ENCODE measurements at places on chromosomes 1 and 21.
A peak's percentile ranks its signal among the peaks of the same experiment; 100 is the strongest.

- no peak for DNase-seq
Measured at GRCh38 chr1:227949954-227950734, 2.4 kb upstream of the WNT9A start.

GRCh38 chr1:164617377-164618201 is 58.6 kb downstream of the PBX1 start:
- DNase-seq: peak; percentile 59

- no peak for DNase-seq
Measured at GRCh38 chr1:117669572-117669971, 63.7 kb downstream of the TENT5C start.

DNA sequence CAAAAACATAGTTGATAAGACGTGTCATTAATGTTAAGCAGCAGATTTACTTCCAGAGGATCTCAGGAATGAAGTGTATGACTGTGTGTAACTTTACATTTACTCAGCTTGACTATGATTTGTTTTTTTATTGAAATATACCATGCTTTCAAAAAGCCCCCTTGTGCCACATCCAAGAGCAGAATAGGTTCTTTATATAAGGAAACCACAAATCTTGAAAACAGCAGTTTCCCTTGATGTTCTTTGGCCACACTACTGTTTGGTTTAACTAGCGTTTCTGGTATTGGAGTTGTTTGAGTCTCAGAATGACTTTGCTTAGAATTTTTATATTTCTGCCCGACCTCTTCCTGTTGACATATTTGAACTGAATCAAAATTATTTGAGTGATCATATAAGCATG is 25.0 kb downstream of the LRRC8C start:
- DNase-seq: no peak

DNA sequence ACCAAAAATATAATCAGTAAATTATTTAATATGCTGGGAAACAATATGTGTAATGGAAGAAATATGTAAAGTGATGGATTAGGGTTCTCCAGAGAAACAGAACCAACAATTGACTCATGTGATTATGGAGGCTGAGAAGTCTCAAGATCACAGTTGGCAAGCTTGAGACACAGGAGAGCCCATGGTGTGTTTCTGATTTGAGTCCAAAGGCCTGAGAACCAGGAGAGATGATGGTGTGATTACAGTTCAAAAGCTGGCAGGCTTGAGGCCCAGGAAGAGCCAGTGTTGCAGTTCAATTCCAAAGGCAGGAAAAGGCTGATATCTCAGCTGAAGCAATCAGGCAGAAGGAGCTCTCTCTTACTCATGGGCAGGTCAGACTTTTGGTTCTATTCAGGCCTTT is 138.8 kb upstream of the NBPF11 start:
- DNase-seq: peak; percentile 20

DNA sequence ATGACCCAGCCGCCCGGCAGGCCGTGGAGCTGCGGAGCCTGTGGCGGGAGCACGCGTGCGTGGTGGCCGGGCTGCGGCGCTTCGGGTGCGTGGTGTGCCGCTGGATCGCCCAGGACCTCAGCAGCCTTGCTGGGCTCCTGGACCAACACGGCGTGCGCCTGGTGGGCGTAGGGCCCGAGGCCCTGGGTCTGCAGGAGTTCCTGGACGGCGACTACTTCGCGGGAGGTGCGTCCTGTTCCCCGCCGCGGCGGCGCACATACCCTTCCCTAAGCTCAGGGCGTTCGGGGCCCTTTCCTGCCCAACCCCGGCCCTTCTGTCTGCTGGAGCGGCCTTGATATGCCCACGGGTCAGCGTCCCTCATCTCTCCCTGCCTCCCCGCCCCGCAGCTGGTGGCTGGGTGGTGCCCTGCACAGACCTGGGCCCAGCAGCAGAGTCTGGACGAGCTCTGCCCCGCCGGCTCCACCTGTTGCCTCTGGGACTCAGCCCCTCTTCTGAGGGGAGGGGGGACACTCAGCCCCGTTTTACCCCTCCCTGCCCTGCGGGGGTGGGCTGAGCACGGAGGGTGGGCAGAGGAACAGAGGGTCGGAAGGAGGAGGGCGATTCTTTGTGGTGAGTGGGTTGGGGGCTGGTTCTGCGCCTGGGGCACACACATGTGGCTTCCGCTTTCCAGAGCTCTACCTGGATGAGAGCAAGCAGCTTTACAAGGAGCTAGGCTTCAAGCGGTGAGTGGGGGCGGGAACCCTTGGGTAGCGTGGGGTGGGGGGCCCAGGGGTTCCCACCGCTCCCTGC is 688 bp downstream of the PRXL2B start:
- DNase-seq: peak; percentile 60

DNA sequence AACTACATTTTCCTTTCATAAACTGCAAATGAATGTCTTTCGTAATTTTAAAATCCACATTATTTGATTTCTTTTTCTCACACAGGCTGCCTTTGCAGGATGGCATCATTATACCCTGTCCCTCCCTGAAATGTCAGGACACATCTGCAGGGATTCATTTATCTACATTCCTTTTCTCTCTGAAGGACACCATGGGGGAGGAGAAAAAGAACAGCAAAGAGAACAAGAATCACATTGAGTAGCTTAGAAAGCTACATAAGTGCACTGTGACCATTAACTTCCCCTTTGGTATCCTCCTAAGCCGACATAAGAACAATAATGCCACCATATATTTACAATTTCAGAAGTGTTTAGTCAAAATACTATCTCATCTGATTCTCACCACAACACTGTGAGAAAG is 129.5 kb downstream of the PIGK start:
- DNase-seq: no peak

GRCh38 chr1:152043870-152044269 is 7.1 kb upstream of the S100A11 start:
- no peak for DNase-seq

DNA sequence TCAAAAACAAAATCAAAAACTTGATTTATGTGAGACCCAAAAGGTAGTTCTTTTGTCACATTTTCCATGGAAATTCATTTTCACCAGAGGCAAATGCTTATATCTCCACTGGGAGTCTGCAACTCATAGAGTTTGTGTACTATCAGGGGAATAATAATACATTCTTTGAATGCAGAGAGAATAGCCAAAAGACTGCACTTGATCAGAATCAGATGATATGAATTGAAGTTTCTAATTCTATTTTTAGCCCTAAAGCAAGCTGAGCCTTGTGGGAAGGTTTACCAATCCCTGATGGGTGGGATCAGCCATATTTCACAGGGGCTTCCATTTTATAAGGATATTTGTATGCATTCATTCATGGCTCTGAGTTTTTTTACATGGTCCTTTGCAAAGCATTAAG is 49.6 kb downstream of the TSEN15 start:
- no peak for DNase-seq

DNA sequence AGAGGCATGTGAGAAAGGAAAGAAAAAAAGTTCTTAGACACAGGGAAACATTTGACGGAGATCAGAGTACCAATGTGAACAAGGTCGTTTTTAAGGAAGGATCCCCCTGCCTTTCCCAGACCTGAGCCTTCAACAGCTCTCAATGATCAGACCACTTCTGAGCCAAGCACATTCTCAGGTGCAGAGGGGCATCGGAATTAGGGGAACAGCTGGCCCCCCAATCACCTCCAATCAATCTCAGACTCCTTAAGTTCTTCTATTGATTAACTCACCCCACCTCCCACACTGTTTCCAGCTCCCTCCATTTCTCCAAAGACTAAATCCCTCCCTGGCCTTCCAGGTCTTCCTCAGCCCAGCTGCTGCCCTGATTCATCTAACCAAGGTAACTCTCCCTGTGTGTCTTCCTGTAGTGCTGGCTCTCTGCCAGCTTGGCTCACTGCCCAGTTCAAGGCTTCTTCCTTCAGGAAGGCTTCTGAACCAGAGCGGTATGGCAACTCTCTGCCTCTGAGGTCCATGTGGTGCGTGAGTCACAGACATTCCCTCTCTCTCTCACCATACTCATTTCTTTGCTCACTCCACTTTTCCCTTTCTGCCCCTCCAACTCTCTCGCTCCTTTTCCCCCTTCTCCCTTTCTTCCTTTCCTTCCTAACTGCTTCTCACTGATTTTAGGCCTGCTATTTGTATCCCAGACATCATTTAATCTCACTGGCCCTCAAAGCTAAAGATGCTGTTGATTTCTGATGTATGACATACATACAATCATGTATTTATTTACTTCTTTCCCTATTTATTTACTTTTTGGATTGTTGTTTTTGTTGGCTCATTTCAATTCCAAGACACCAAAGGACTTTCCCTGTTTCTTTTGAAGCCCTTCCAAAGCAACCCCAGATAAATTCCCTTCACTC is 18.1 kb downstream of the CFAP45 start:
- peak; percentile 94 for DNase-seq

DNA sequence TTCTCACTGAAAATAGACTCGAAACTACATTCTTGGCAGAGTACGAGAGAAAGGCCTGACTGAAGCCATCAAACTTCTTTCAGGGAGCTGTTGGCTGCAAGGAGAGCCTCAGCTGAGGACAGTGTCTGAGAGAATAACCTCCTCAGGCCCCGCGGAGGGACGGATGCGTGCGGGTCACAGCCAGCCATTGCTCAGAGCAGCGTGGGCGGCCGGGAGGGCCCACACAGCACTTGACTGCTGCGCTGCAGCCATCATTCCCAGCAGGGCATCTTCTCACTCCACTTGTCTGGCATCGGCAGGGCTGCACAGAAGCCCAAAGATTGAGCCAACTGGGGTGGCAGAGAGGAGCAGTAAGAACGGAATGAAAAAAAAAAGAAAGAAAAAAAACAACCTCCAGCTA is 113.5 kb downstream of the XCL2 start:
- DNase-seq: no peak

- DNase-seq: peak; percentile 44
Measured at GRCh38 chr1:56877973-56878372, 23.4 kb downstream of the C8A start.

DNA sequence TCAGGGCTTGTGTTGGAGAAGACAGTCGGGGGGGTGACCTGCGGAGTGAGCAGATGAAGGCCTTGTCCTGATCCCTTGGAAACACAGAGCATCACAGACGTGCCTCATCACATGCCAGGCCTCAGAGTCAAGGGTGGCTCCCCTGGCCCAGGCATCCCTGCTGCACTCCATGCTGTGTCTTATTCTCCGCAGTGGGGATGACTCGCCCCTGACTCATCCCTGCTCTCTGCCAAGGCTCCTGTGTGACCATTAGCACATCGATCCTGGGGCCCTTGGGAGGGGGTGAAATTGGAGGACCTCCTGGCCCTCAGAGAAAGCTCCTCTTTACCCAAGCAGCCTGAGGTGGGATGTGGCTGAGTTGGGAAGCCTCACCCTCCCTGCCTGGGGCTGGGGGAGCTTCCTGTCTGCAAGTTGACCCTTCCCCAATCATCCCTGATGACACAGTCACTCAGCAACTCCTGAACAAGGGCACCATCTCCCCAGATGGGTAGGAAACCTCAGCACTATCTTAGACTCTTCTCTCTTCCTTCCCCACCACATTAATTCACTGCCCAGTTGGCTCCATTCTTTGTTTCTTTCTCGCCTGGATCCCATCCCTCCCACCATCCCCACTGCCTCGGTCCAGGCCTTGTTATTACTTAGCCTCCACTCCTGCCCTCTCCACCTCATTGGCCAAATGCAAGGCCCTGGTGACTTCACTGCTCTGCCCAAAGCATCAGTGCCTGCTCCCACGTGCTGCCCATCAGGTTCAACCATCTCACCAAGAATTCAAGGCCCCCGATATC is 74.6 kb downstream of the CAMK2N1 start:
- peak; percentile 96 for DNase-seq

GRCh38 chr1:86826856-86827255 is 87.1 kb downstream of the SELENOF start:
- DNase-seq: no peak

DNA sequence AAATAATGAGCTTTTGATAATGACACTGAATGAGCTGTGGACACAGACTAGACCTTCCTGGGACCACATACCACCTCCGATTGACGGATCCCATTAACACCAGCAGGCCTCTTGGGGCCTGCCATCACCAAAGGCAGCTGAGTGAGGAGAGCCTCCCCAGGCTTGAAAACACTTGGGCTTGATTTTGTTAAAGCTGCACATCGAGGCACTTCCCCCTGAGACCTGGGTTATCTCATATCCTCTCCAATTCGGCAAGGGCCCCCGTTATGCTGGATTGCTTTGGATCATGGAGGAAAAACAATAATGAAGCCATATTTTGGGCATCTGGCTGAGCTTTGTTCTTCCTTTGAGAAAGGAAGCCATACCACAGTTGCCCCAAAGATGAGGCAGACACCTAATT is 143.0 kb downstream of the AJAP1 start:
- no peak for DNase-seq

DNA sequence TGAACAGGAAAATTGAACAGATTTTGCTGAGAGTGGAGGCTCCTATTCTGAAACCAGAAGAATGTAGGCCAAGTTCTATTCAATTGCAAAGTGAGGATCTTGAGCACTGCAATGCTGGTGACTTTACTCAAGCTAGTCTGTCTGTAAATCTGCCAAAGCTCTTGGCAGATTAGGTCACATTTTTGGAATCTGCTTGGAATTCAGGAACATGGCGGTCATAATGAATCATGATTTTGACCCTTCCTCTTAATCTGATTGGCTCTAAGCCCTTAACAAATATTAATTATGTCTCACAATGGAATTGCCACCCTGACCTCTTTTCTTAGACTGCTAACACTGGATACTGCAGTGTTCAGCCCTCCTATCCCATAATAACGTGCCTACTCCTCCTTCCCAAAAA is 7.2 kb upstream of the GNG12 start:
- peak; percentile 94 for DNase-seq

DNA sequence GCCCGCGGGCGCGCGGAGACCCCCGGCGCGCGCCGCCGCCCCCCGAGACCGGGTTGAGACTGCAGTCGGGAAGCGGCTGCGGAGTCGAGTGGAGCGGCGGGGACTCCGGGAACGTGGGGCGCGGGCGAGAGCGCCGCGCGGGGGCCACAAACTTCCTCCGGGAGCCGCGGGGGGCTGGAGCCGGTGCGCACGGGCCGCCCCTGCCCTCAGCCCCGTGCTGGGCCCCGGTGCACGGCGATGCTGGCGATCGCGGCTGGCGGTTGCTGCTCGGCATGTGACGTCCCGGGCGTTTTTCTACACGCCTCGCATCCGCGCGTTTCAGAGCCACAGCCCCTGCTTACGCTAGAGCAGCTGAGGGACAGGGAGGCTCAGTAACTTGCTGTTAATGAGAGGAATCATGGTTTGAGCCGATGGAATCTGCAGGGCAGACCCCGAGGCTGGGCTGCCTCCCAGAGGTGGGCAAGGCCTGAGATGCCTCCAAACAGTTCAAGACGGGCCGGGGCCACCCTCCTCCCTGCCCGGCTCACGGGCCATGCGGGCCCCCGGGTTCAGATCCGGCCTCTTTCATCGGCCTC is 520 bp downstream of the TMEM201 start:
- DNase-seq: peak; percentile 67

GRCh38 chr1:205141236-205142101 is 19.7 kb upstream of the RBBP5 start:
- DNase-seq: peak; percentile 85

Measured in GM23248 (cell line).